Calu3 (cell line): ENCODE measurements at places on chromosomes 1 and 21. TPM values are rescaled to one million over a fixed set of nuclear protein-coding genes. Genes with fewer than 3 reads are reported as not detected.

GRCh38 chr1:4253935-4254334, 353.9 kb upstream of the C1orf174 start:
- no peak for DNase-seq

DNA sequence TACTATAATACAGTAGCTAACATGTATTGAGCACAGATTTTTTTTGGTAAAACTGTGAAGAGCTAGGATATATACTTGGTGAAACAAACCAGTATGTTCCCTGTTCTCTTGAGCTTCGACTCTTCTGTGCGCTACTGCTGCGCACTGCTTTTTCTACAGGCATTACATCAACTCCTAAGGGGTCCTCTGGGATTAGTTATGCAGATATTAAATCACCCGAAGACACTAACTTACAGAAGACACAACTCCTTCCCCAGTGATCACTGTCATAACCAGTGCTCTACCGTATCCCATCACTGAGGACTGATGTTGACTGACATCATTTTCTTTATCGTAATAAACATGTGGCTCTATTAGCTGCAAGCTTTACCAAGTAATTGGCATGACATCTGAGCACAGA, 24.7 kb downstream of the LGALS8 start:
- DNase-seq = no peak

GRCh38 chr1:211764701-211765100, 65.9 kb downstream of the LPGAT1 start:
- no peak for DNase-seq

DNA sequence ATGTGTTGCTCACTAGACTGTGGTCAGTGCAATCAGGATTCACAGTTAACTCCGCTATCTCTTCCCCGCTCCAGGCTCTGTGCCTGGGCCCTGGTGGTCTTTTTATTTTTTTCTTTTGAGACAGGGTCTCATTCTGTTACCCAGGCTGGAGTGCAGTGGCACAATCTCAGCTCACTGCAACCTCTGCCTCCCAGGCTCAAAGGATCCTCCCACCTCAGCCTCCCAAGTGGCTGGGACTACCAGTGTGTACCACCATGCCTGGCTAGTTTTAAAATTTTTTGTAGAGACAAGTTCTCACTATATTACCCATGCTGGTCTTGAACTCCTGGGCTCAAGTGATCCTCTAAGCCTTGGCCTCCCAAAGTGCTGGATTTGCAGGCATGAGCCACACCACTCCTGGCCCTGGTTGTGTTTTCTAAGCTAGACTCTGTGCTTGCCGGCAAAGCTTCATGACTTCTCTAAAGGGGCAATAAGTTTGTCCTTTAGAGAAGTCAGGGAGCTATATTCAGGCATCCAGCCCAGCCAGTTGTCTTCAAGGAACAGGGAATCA, 1.4 kb downstream of the RCSD1 start:
- no peak for DNase-seq

DNA sequence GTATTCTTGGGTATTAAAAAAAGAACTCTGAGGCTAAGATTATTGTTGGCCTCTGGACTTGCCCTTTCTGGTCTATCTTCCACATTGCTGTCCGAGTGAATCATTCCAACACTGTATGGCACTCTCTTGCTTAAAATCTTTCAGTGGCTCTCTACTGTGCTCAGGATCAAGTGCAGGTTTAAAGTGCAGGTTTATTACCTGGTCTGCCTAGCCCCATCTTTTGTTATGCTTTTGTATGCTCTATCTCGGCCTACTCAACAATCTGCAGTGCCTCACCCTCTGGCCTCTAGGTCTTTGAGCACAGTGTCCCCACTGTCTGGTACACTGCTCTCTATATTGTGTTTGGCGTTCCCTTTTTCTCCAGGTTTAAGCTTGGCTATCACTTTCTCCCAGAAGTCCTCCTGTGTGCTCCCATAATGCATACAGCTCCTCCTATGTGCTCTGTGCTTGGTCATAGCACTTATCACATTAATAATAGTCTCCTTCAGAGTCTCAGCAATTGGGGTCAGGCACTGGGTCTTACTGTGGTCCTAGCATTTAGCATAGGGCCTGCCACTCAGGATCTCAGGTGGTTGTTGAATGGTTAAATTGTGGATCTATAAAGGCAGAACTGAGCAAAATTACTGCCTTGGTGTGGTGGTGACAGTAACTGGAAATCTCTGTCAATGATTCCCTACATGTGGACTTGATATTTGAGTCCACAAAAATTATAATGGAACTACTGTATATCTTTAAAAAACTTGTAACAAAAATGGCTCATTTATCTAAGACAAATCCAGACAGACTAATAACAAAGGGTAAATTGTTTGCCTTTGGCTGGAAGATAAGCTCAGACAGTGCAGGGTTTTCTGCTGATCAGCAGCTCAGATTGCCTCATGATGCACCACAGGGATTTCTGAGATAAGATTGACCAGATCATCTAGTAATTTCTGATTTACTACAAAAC, 10.6 kb upstream of the LDLRAD1 start:
- no peak for DNase-seq

DNA sequence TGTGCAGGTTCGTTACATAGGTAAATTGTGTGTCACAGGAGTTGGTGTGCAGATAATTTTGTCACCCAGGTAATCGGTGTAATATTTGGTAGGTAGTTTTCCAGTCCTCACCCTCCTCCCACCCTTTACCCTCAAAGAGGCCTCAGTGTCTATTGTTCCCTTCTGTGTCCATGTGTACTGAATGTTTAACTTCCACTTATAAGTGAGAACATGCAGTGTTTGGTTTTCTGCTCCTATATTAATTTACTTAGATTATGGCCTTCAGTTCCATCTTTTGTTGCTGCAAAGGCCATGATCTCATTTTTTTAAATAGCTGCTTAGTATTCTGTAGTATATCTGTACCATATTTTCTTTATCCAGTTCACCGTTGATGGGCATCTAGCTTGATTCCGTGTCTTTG, 87.3 kb downstream of the RPS6KC1 start:
- no peak for DNase-seq

SIK1 gene
- 19.7 and 20.2 TPM in 2 replicates for total RNA-seq

NRAS gene
- 29.1 and 29.4 TPM in 2 replicates for total RNA-seq
